Stimulated activated CD8-positive, alpha-beta memory T cell treated with anti-CD3 and anti-CD28 coated beads, Interleukin-7, amount 100 ng/mL, for 1 hour (primary cell): ENCODE measurements at places on chromosomes 1 and 21.

- DNase-seq, result no peak
Observed at GRCh38 chr1:180614730-180615129, 17.1 kb upstream of the XPR1 start.

DNA sequence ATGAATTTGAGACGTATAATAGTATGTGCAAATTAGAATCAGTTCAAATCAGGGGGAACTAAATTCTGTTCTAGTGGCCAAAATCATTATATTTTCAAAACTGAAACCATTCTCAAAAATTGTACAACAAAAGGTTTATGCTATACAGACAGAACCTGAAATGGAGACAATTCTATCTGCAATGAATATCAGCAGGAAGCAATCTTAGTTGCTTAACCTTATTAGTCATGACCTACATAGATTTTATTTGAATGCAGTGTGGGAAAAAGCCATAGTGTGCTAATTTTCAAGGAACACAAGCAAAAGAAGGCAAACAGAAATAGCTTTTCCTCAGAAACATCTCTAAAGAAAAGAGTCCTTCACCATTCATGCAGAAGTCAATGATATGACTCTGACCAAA, 6.5 kb downstream of the AK5 start:
- no peak for DNase-seq

DNA sequence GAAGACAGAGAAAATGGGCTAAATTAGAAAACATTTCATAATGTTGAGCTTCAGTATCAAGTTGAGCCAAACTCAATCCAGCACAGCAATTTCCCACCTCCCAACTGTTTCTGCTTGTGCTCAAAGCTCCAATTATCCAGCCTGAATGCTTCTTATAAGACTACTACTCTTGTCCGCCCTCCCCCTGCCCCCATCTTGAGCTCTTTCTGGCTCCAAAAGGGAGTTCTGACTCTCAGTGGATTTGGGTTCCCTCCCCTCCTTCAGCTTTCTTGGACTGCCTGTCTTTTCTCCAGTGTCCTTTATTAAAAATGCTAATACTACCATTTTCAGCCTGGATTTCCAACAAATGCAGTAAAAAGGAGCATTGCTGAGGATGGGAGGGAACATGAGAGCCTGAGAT, 174.8 kb downstream of the ASTN1 start:
- no peak for DNase-seq

DNA sequence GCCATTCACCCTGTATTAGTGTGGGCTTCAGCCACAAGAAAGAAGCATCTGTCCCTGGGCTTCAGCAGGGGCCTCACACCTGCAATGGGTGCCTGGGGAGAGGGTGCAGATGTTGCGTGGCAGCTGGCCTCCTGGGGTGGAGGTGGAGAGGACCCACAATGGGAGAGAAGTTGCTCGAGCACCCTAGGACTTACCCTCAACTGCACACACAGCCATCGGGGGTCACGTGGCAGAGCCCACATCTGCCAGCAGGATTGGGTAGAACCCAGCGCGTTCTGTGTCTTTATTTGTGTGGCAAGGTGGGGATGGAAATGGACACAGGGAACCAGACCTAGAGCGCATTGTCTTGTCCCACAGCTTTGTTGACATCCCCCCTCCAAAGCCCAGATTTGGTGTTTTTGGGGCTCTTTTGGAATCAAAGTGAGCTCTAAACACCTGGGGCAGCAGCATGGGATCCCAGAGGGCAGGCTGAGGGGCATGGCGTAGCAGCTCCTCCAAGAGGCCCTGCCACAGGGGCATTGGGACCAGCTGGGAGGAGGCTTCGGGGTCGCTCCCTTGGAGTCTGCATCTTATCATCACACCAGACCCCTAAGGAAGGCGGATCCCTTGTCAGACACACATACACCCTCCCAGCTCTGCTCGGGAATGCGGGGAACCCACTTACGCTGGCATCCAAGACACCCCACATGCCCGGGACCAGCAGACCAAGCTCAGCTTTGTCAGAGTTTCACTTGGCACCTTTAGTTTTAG, 5.1 kb downstream of the ABCG1 start:
- no peak for DNase-seq

DNA sequence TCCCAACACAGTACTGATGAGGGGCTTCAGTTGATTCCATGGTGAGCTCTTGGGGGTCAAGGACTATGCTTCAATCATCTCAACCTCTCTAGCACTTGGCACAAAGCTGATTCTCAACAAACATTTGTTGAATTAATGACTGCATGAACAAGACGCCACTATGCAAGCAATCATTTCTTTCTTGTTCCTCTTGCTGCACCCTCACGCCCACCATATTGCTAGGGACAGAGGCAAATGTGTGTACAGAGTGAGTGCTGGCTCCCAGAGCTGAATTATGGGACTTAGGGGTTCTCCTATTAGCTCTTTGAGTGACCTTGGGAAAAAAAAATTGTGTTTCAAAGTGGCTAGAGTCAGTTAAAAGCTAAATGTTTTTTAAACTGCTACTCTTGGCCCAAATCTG, 2.5 kb downstream of the ADAR start:
- no peak for DNase-seq

DNA sequence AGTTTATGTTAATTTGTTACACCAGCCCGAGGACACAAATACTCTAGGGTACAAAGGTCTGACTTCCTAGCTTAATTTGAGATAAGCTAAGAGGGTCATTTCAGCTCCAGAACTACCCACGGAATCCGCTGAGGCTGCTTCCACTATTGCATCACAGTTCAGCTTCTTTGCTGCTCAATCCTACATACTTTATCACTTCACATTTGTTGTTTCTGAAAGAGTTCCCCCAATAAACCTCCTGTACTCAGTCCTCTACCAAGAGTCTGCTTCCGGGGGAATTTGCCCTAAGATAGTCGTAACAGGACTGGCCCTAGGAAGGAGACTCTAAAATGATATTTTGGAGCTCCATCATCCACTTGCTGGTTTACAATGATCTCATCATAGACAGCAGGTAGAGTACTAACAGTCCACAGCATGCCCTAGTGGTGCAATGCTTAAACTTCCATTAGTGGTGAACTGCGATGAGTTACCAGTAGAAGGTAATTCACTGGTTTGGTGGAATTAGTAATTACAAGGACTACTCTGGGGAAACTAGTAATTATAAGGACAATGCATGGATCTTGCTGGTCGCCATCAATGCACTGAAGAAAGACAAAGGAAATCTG, 229.3 kb downstream of the USH2A start:
- no peak for DNase-seq

- DNase-seq, result no peak
Observed at GRCh38 chr1:164702664-164703063, 143.7 kb downstream of the PBX1 start.

DNA sequence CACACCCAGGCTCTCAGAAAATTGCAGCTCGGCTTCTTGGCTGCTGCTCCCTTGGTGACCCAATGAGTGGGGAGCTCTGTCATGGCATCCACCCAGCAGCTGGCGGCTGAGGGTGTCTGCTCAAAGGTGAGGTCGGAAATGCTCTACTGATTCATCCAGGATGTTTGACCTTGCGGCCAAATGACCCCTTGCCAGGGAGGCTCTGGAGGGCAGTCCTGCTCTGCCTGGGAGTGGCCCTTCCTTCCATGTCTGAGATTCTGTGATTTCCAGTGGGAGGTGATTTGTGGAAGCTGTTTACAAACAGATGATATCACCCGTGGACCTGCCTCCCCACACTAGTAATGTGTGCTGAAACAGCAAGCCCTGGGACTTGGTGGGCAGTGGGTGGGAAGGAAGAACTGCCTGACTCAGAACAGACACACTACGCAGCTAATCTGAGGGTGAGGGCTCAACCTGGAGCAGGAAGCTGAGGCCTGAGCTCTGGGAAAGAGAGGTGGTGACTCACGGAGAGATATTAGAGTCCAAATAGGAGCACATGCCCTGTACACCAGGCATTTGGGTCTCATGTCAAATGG, 3.0 kb downstream of the CRCT1 start:
- no peak for DNase-seq

DNA sequence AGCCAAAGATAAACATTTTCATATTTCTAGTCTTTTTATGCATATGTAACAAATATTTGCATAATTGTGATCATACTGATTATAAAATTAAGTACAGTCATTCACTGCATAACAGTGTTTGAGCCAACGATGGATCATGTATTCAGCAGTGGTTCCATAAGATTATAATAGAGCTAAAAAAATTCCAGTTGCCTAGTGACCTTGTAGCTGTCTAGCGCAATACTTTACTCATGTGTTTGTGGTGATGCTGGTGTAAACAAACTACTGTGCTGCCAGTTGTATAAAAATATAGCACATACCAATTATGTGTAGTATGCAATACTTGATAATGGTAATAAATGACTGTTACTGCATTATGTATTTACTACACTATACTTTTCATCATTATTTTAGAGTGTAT, 2.1 kb upstream of the S100A10 start:
- DNase-seq, result no peak

- DNase-seq, result no peak
Observed at GRCh38 chr1:191085121-191085520, 607.5 kb upstream of the BRINP3 start.

GRCh38 chr1:29625084-29625420, 388.7 kb downstream of the PTPRU start:
- DNase-seq, result no peak

DNA sequence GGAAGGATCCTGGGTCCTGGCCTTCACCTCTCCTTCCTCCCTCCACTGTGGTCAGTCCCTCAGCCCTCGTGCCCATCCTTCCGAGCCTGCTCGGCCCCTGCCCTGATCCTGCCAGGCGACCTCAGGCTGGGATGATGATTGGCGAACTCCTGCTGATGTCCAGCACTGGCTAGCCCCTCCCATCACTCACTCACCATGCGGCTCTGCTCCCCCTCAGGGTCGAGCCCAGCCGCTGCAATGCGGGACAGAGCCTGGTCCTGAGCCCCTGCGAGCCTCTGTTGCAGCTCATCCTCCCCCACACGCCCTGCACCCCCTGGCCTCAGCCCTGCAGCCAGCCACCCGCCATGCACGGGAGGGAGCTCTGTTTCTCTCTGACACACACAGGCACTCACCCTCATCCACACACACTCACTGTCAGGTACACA, 100.2 kb downstream of the DMRTB1 start:
- DNase-seq, result no peak

GRCh38 chr1:204407295-204407971, 4.2 kb downstream of the PPP1R15B start:
- no peak for DNase-seq

DNA sequence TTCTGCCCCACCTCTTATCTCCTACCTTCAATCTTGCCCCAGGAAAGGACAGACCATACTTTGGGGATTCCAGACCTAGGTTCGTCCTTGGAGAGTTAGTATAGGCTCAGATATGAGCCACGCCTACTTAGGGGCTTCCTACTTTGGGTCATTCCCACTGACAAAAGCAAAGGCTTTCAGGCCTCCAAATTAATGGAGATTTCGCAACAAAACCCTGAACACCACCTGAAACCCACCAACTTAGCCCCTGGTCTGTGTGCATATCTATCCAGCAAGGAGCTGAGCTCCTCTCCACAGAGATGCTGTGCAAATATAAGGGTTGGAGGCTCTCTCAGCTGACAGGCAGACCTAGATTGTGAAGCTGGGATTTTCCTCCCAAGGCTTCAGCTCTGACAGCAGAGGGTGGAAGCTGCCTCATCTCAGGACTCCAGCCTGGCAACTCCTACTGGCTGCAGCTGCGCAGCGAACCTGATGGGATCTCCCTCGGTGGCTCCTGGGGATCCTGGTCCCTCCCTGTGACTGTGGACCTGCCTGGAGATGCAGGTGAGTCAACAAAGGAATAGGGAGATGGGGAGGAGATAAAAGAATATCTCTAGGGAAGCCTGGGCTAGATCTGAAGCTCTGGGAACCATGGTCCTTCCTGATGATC, 2.1 kb downstream of the MPL start:
- DNase-seq, result no peak

- DNase-seq, result no peak
Observed at GRCh38 chr1:229758101-229759036, 132.3 kb downstream of the URB2 start.

- DNase-seq, result no peak
Observed at GRCh38 chr1:37146071-37146470, 111.8 kb upstream of the GRIK3 start.

DNA sequence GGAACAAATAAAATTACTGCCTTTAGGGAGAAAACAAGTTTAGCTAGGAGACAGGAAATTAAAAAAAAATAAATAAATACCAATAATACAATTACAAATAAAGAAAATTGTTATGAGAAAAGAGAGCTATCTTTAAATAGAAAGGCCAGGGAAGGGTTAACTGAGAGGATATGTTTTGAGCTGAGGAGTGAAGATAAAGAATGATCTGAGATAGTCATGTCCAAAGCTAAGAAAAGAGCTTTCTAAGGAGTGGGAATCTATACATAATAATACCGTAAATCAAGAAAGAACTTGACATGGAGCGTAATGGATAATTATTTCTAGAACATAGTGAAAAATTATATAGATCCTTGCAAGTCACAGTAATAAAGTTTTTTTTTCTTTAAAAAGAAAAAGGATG, 176.5 kb downstream of the NCAM2 start:
- DNase-seq, result no peak

GRCh38 chr1:11158720-11159321, 30.3 kb upstream of the ANGPTL7 start:
- no peak for DNase-seq

GRCh38 chr1:187985897-187986654, 1157.3 kb downstream of the PLA2G4A start:
- DNase-seq, result no peak

- DNase-seq, result no peak
Observed at GRCh38 chr1:208159555-208160258, 84.5 kb downstream of the PLXNA2 start.
